ENCODE measurements at places on chromosomes 6 and 20. TPM values are rescaled to one million over a fixed set of nuclear protein-coding genes. Genes with fewer than 3 reads are reported as not detected.

LY6G6F gene
- polyA plus RNA-seq: 0.81 TPM

SLC35D3 gene
- polyA plus RNA-seq: 0.06 TPM

MTCH1 gene
- 167 TPM for polyA plus RNA-seq

C20orf144 gene
- 0.11 TPM for polyA plus RNA-seq

FANCE gene
- polyA plus RNA-seq: 9.6 TPM

SMPDL3A gene
- polyA plus RNA-seq: 14.8 TPM

RBL1 gene
- 11.6 TPM for polyA plus RNA-seq

NCR2 gene
- polyA plus RNA-seq: not detected

SMIM8 gene
- 22.2 TPM for polyA plus RNA-seq

SLC35A1 gene
- polyA plus RNA-seq: 36.4 TPM

ZFAND3 gene
- polyA plus RNA-seq: 134 TPM

B3GAT2 gene
- polyA plus RNA-seq: 1.9 TPM

SMOC2 gene
- 33.0 TPM for polyA plus RNA-seq

TBX18 gene
- polyA plus RNA-seq: 10.0 TPM

STMND1 gene
- 0.30 TPM for polyA plus RNA-seq

PPIL6 gene
- polyA plus RNA-seq: 18.5 TPM

SCRT2 gene
- 0.07 TPM for polyA plus RNA-seq

FAM83C gene
- not detected for polyA plus RNA-seq

TFAP2D gene
- polyA plus RNA-seq: not detected

INSM1 gene
- polyA plus RNA-seq: not detected

CLVS2 gene
- polyA plus RNA-seq: 0.22 TPM

DSP gene
- 84.1 TPM for polyA plus RNA-seq

CASS4 gene
- 3.4 TPM for polyA plus RNA-seq

ZBP1 gene
- polyA plus RNA-seq: 0.05 TPM

LRRC73 gene
- 1.8 TPM for polyA plus RNA-seq

KIF25 gene
- polyA plus RNA-seq: 0.41 TPM

RIPOR2 gene
- polyA plus RNA-seq: 6.0 TPM

AGER gene
- polyA plus RNA-seq: 13.3 TPM

REPS1 gene
- 57.4 TPM for polyA plus RNA-seq

SAMD5 gene
- 12.1 TPM for polyA plus RNA-seq

FAM209A gene
- polyA plus RNA-seq: 0.49 TPM

CST9 gene
- not detected for polyA plus RNA-seq

TSPO2 gene
- 0.57 TPM for polyA plus RNA-seq

PHACTR1 gene
- 19.7 TPM for polyA plus RNA-seq

BANF2 gene
- 0.31 TPM for polyA plus RNA-seq

FOXC1 gene
- 79.8 TPM for polyA plus RNA-seq

EYS gene
- 0.74 TPM for polyA plus RNA-seq

GPR6 gene
- not detected for polyA plus RNA-seq

SLA2 gene
- 0.37 TPM for polyA plus RNA-seq

RBPJL gene
- polyA plus RNA-seq: not detected

PRIM2 gene
- 16.6 TPM for polyA plus RNA-seq

RAET1G gene
- polyA plus RNA-seq: 1.3 TPM

NKAPL gene
- 3.4 TPM for polyA plus RNA-seq

HSPA12B gene
- polyA plus RNA-seq: 15.9 TPM

OPRM1 gene
- not detected for polyA plus RNA-seq
